ENCODE measurements at places on chromosomes 7 and 10.

DNA sequence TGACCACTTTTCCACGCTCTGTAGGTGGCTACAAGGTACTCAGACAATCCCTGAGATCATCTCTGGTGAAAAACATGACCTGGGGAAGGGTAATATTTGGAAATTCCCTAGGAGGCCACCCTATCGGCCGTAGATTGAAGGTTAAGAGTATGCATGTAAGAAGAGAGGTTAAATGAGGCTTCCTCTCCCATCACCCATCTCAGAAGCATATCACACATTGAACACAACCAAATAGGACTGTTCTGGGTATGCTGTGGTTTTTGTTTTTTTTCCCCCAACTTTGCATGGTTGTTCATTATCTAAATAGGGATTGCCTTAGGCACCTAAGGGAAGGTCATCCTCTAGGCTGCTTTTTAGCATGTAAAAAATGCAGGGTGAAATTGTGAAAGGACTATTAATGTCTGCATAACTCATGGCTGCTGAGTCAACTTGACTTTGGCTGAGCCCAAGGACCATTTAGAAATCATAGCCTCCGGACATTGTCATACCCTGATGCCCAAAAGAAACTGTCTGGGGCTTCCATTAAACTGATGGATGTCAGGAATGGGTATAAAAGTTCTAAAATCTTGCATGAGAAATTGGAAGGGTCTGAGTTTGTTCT is 24.7 kb upstream of the ST8SIA6 start:
- no peak for DNase-seq

DNA sequence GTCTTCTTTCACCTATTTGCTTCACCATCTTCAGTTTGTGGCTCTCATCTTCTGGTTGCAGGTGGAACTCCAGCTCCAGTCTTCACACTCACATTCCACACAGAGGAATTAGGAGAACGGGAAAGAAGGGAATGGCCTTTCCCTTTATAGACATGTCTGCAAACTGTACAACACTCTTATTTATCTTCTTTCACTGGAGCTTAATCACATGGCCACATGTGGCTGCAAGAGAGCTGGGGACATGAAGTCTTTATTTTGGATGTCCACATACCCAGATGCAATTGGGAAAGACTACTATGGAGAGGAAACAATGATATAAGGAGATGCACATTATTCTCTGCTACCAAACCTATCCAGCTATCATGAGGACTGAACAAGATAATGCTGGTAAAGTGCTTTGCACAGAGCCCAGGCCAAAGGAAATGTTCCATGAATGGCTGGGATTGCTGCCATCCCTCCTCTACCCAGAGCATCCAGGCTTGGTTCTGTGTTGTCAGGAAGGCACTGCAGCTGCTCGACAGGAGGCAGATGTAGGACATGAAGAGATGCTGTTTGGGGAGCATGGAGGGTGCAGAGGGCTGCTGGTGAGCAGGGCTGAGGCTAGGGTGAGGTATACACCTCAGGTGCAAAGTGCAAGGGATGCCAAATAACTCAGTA is 183.8 kb upstream of the TBX20 start:
- DNase-seq = no peak

GRCh38 chr10:27240212-27241009 is at the start of gene ACBD5:
Gene ACBD5 (minus strand): TSS chr10:27240797. CDS start chr10:27240688, 109 bp downstream.
- peak; percentile 67 for DNase-seq

- DNase-seq = peak; percentile 6
These were observed 547.4 kb downstream of the PHTF2 start for GRCh38 chr7:78345979-78346378.

GRCh38 chr10:28280652-28281051 is 22.2 kb downstream of the MPP7 start:
- no peak for DNase-seq

DNA sequence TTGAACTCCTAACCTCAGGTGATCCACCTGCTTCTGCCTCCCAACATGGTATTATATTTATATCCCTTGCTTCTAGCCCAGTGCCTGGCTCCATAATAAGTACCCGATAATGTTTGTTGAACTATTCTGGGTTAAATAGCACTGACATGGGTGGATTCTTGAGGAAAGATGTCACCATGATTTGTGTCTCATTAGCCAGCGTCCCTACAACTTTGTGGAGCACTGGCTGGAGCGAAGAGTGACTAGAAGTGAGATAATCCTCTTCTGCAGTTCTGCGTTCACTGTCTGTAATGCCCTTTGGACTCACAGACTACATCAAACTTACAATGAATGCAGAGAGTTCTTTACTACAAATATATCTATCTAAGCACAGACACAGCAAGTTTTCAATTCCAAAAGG is 16.9 kb upstream of the AKR1E2 start:
- no peak for DNase-seq

GRCh38 chr10:70364772-70365091 is 17.7 kb downstream of the LRRC20 start:
- DNase-seq = no peak

- no peak for DNase-seq
These were observed 24.3 kb downstream of the PTPN12 start for GRCh38 chr7:77561352-77561751.

All from NCI-H345 (cell line).